ENCODE measurements at places on chromosomes 2 and 18.

- DNase-seq: no peak
These were observed 211.4 kb upstream of the CCDC150 start for GRCh38 chr2:196427986-196428634.

GRCh38 chr18:47863041-47863440, 67.4 kb downstream of the SMAD2 start:
- DNase-seq: no peak

- no peak for DNase-seq
These were observed 167.8 kb downstream of the BCL11A start for GRCh38 chr2:60385648-60386047.

GRCh38 chr2:9093324-9093723, 89.8 kb upstream of the MBOAT2 start:
- DNase-seq: no peak

GRCh38 chr2:36493306-36493705, 104.7 kb downstream of the FEZ2 start:
- no peak for DNase-seq

GRCh38 chr2:108586116-108586515, 51.8 kb downstream of the LIMS1 start:
- no peak for DNase-seq

DNA sequence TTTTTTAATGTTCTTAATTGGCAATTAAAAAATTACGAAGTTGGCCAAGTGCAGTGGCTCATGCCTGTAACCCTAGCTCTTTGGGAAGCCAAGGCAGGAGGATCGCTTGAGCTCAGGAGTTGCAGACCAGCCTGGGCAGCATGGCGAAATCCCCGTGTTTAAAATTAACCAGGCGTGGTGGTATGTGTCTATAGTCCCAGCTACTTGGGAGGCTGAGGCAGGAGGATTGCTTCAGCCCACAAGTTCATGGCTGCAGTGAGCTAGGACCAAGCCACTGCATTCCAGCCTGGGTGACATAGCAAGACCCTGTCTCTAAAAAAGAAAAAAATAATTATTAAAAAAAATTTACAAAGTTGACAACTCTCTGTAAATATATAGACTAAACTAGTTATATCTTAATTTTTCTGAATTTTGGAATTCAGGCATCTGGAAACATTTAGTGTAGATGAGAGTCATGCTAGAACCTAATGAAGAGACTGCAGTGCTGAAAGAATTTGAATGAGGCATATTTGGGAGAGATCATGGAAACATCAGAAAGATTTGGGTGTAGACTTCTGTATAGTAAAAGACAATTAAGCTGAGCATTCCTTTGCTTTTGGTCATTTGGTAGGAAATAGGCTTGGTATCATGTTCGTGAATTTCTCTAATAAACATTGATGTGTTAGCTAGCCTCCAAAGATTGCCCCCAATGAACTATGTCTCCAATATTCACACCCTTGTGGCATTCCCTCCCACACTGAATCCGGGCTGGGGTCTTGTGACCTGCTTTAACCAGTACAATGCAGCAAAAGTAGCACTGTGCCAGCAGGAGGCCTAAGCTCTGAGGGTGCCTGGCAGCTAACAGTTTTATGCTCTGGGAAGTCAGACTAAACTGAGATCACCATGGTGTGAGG, 4.2 kb upstream of the ROCK1 start:
- DNase-seq: no peak

DNA sequence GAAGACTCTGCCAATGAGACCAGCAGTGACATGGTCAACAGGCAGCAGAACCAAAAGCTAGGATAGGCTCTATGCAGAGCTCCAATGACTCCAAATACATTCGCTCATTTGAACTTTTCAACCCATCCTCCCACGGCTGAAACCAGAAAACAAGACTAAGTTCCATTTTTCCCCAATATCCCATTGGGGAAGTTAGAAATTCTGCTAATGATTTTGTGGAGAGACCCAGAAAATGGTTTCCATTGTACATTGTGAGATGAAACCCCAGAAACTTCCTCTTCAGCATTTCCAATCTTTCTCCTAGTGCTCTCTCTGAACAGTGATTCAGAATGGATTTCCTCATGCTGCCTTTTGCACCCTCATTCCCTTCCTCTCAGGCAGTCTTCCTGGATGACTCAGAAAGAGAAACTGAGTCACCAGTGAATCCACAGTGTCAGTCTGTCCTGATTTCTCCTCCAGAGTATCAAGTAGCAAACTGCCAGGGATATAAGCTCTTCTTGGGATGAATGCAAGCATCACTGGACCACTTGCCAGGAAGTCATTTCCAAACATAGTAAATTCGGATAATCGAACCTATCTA, 467.7 kb upstream of the ID2 start:
- no peak for DNase-seq

DNA sequence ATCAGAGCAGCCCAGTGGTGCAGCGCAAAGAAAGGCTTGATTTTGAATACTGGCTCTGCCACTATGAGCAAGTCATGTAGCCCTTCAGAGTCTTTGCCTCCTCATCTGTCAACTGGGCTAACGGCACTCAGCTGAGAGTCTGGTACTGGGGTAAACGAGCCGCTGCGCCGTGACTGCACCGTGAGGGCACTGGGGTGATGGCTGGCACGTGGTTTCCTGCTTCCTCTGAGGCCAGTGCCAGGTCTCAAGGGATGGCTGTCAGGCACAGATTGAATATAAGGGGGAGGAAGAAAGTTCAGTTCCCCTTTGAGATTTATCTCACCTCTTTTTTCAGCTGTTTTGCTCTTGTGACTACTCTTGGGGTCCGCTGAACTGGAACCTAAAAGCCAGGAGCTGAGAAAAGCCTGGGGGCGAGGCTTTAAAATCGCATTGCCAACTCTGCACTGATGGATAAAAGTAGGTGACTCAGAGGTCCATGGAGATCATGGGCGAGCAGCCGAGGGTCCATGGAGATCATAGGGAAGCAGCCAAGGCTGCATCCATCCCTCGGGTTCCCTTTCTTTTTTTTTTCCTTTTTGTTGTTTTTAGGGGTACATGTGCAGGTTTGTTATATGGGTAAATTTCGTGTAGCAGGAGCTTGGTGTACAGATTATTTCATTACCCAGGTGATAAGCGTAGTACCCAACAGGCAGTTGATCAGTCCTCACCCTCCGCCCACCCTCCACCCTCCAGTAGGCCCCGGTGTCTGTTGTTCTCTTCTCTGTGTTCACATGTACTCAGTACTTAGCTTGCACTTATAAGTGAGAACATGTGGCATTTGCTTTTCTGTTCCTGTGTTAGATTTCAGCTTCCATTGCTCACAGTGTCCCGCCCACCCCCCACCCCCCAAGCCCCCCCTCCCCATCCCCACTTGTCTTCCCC, 114.3 kb downstream of the SPP2 start:
- no peak for DNase-seq

DNA sequence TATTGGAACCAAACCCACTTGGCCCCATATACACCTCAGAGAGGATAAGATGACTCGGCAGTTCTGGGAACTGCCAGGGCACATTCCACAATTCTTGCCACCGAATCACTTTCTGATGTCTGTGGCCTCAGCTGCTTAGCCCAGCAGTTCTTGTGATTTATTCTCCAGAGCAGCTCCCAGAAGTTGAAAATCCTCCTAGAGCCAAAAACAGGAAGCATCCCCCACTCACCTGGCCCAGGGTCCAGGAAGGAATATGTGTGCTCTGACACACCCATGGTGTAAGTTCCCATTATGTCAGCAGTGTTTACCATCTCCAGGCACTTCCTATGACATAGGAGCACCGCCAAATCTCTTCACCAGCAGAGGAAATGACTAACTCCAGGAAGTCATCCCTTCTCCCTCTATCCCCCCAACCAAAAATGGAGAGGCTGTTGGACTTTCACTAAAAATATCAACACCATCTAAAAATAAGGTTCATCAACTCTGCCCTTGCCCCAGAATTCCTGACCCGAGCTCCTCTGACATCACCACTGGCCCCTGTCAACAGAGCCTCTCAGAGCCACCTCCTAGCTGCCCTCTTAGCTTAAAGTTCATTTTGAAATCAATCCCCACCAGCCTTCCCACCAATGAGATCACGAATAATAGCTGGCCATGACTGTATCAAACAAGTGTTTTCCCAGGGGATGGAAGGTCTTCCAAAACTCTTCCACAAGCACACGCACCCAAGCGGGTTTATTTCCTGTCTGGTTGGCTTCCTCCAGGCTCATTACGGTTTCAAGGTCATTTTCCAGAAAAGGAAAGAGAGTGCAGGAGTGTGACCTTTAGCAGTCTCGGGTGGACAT, 223.1 kb upstream of the PARD3B start:
- DNase-seq: no peak

- no peak for DNase-seq
These were observed 40.1 kb downstream of the EPB41L3 start for GRCh38 chr18:5503740-5504139.

GRCh38 chr2:114922076-114922475, 479.6 kb downstream of the DPP10 start:
- no peak for DNase-seq

DNA sequence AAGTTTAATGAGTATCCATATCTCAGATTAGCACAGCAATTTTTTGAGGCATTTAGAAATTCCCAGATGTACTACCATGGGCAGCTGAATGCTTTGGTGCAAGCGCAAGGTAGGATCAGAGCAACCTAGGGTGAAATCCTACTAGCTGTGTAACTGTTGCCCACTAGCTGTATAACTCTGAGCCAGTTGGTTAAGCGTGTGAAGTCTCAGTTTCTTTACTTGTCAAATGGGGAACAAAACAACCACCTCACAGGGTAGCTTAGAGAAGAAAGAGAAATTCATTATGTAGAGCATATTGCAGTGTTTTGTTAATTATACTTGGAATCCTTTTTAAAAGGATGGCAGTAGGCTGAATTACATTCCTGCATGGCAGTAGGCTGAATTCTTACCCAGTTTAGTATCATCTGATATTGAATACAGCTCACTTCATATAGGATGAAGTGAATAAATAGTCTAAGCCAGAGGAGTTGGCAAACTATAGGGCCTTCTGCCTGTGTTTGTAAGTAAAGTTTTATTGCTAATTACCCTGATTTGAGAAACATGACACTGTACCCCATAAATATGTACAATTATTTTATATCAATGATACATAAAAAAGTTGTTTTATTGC, 180.7 kb downstream of the PLCL1 start:
- DNase-seq: no peak

DNA sequence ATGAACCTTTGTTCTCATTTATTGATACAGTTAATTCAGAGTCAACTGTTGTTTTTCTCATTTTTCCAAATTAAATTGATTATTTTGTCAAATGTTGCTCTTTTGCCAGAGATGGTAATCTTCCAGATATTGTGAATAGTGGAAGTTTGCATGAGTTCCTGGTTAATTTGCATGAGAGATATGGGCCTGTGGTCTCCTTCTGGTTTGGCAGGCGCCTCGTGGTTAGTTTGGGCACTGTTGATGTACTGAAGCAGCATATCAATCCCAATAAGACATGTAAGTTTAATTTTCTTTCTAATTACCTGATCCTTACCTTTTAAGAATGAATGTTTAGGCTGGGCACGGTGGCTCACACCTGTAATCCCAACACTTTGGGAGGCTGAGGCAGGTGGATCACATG, 7.8 kb downstream of the CYP20A1 start:
- no peak for DNase-seq

DNA sequence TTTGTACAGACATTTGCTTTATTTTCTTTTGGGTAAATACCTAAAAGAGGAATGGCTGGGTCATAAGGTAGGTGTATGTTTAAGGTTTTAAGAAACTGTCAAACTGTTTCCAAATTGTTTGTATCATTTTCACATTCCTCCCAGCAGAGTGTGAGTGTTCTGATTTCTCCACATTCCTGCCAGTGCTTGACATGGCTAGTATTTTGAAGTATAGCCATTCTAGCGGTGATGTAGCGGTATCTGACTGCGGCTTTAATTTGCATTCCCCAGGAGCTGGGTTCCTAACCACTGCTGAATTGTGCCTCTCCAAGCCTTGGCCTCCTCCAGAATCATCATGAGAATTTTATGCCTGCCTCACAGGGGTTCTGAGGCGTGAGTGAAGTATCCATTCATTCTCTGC, 61.8 kb upstream of the ARL4C start:
- DNase-seq: no peak

DNA sequence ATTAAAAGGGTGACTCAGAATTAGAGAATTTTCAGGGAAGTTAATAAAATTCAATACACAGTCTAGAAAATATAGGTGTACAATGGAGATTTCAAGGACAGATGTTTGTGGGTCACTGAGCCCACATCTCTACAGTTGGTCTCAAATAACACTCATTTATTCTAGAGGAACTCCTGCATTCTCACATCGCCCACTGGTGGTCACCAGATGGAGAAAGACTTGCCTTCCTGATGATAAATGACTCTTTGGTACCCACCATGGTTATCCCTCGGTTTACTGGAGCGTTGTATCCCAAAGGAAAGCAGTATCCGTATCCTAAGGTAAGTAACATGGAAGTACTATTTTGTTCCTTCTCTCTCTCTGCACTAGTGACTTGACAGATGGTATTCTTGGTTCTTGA, 1297.1 kb downstream of the DPP10 start:
- no peak for DNase-seq

DNA sequence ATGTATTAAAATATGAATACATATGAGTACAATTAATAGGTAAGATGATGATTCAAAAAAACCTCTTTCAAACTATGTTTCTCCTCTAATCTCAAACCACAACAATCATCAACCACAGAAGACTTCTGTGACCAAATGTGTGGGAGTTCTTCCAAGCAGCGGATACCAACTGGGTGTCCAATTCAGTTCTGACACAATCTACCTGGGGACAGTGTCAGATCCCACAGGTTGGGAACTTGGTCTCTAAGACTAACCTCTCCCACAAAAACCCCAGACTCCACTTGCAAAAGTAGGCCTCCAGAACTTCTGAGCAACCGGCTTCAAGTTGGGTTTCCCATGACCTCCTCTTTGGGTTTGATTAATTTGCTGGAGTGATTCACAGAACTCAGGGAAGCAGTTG, 26.9 kb downstream of the FASTKD1 start:
- no peak for DNase-seq

GRCh38 chr2:30351116-30351515, 95.9 kb upstream of the LCLAT1 start:
- DNase-seq: no peak

- no peak for DNase-seq
These were observed 42.4 kb upstream of the MTIF2 start for GRCh38 chr2:55311444-55311870.

GRCh38 chr2:586641-587076, 90.5 kb downstream of the TMEM18 start:
- DNase-seq: no peak

- no peak for DNase-seq
These were observed 461.3 kb upstream of the SOX11 start for GRCh38 chr2:5230855-5231254.

GRCh38 chr2:96507957-96508520, 2.9 kb upstream of the NEURL3 start:
- peak; percentile 59 for DNase-seq

GRCh38 chr2:11031876-11032275, 120.1 kb downstream of the KCNF1 start:
- DNase-seq: no peak
